Mesendoderm (in vitro differentiated cells): ENCODE measurements at places on chromosomes 1 and 21.

- H3K4me3 ChIP-seq, result no peak overlapping the region
- DNase-seq, result no peak
- H3K36me3 ChIP-seq, result no peaks in the 10 kb centered on the region
- no peaks in the 10 kb centered on the region for H3K27me3 ChIP-seq
- no peak overlapping the region for H3K27ac ChIP-seq
Measured at GRCh38 chr1:85611425-85611824, 30.9 kb downstream of the CCN1 start.

DNA sequence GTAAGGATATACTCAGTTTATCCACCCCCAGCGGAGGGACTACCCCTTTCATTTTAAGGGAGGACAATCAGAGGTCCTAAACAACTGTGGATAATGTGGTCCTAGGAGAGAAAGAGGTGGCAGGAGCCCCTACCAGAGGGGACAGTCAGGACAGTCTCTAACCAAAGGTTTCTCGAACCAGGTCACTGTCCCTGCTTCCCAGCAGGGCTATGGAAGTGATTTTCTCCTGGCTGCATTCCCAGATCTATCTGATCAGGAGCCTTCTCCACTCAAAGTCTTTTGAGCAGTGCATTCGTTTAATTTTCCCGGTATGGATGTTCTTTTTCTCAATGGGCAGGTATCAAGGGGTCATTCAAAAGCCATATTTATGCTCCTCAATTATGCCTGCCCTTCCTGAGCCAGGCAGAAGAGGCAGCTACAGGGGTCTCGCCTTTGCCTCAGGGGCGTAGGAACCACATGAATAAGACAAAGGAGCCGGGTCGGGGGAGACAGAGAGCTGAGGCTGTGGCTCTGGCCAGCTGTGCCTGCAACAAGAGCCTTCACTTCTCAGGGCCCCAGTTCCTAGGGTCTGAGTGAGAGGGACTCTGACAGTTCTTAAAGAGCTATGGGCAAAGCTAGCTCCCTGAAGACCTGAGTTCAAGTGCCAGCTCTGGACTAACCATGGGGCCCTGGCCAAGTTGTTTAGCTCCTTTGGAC lies 62.5 kb upstream of the DMRTB1 start:
- no peak overlapping the region for H3K27ac ChIP-seq
- no peak overlapping the region for H3K4me3 ChIP-seq
- no peaks in the 10 kb centered on the region for H3K36me3 ChIP-seq

- peaks cover 3% of the 10 kb centered on the region for H3K4me1 ChIP-seq
- H3K36me3 ChIP-seq, result no peaks in the 10 kb centered on the region
- no peaks in the 10 kb centered on the region for H3K27me3 ChIP-seq
- no peak overlapping the region for H3K4me3 ChIP-seq
Measured at GRCh38 chr1:219582865-219583264, 30.0 kb downstream of the ZC3H11B start.

DNA sequence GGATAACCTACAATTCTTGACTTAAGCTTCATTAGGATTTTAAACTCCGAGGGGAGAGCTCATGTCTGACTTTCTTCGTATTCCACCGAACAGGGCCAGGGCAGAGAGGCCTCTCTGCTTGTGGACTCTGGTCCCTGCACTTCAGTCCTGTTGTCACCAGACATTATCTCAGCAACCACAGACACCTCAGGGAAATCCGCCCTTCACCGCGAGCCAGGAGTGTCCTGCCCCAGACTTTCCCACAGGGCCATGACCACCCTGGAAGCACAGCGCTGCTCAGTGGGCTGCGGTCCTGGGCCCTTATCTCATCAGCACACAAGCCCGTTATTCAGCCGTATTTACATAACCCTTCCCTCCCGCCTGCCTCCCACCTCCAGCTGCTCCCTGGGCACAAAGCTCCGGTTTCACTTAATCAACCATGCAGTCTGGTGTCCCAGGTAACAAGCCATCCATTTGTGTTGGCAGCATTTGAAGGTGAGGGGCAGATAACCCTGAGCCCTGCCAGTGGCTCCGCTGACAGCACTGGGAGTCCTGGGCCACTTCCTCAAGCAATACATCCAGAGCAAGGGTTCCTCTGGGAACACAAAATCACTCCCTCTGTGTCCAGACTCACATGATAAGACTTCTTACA lies 122.8 kb upstream of the RAB4A start:
- H3K4me1 ChIP-seq, result peaks cover 12% of the 10 kb centered on the region
- H3K27me3 ChIP-seq, result no peaks in the 10 kb centered on the region
- no peak overlapping the region for H3K27ac ChIP-seq
- H3K4me3 ChIP-seq, result no peak overlapping the region

DNA sequence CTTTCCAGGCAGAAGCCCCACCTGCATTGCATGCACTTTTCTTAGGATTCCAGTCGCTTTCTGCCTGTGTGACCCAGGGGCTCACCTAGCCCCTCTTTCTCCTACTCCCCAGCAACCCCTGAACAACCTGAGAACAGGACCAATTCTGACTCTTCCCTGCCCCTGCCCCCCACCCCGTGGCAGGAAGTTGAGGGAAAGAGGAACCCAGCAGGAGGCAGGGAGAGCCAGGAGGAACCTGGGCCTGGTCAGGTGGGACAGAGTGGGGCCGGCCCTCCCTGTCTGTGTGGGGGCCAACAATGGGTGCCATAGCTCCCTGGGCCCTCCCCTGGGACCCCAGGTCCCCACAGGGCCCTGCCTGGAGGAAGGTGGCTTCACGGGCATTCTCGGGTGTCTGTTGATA lies 6.1 kb downstream of the BMP8A start:
- H3K27me3 ChIP-seq, result peaks cover 9% of the 10 kb centered on the region
- no peak for DNase-seq
- no peaks in the 10 kb centered on the region for H3K4me1 ChIP-seq
- H3K36me3 ChIP-seq, result no peaks in the 10 kb centered on the region
- no peak overlapping the region for H3K4me3 ChIP-seq
- H3K27ac ChIP-seq, result no peak overlapping the region

DNA sequence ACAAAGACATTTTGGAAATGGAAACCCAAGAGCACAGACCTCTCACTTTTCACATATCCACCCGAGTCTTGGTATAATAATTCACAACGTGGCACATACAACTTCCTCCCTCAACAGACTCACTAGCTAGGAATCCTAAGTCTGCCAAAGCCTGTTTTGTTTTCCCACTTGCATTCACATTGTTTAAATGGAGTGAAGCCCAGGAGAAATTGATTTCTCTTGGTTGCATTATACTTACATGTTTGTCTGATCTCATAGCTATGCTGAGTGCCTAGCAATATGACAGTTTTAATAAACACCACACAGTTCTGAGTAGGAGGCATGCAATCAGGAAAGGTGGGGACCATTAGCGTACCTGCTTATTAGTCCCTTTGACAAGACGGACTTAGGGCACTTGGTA lies 348.6 kb upstream of the ADGRL4 start:
- no peak for DNase-seq
- no peak overlapping the region for H3K4me3 ChIP-seq
- H3K36me3 ChIP-seq, result no peaks in the 10 kb centered on the region
- H3K4me1 ChIP-seq, result no peaks in the 10 kb centered on the region
- H3K27me3 ChIP-seq, result no peaks in the 10 kb centered on the region
- no peak overlapping the region for H3K27ac ChIP-seq

GRCh38 chr1:220207411-220207810 lies 64.8 kb downstream of the RAB3GAP2 start:
- DNase-seq, result no peak
- H3K4me3 ChIP-seq, result no peak overlapping the region
- no peaks in the 10 kb centered on the region for H3K27me3 ChIP-seq

- H3K4me1 ChIP-seq, result no peaks in the 10 kb centered on the region
- H3K4me3 ChIP-seq, result no peak overlapping the region
- no peak for DNase-seq
Measured at GRCh38 chr1:188463919-188464318, 1635.2 kb downstream of the PLA2G4A start.

GRCh38 chr1:233587958-233588799 lies 25.7 kb upstream of the KCNK1 start:
- no peak overlapping the region for H3K4me3 ChIP-seq
- DNase-seq, result peak; percentile 74
- no peak overlapping the region for H3K27ac ChIP-seq
- no peaks in the 10 kb centered on the region for H3K4me1 ChIP-seq

DNA sequence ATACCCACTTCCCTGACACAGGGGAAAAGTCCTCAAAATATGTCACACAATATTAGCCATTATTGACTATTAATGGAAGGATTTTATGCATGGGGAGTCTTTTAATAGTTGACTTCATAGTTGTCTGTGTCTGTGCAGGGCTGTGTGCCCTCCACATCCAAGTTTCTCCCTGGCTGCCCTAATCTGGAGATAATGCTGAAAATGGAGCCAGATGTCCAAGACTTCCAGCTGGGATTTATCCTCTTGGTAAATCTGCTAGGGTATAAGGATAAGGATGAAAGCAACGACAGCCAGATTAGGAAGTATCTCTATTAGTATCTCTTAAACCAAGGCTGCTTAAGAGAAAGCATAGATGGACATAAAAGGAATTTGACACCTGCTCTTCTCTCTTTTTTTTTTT lies 42.1 kb downstream of the CDK18 start:
- no peaks in the 10 kb centered on the region for H3K4me1 ChIP-seq
- no peak overlapping the region for H3K4me3 ChIP-seq
- H3K27me3 ChIP-seq, result no peaks in the 10 kb centered on the region

- no peaks in the 10 kb centered on the region for H3K4me1 ChIP-seq
- no peak overlapping the region for H3K27ac ChIP-seq
- no peaks in the 10 kb centered on the region for H3K36me3 ChIP-seq
- H3K4me3 ChIP-seq, result no peak overlapping the region
- H3K27me3 ChIP-seq, result no peaks in the 10 kb centered on the region
Measured at GRCh38 chr1:3170561-3171453, 101.8 kb downstream of the PRDM16 start.

DNA sequence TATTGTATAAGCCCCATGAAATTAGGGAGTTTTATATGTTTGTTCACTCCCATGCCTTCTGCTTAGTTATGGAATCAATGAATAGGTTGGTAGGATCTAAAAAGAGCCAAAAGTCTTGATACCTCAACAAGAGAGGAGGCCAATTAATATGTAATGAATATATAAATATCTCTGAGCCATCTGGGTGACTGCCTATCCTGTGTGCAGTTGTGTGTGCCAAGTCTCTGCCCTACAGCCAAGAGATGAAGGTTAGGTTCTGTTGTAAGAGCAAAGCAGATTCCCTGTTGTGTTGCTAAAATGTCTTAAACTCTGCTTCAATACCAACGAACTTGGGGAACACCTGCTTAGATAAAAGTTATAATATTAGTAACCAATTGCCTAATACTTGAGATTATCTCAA lies 61.8 kb upstream of the GORAB start:
- H3K27ac ChIP-seq, result no peak overlapping the region
- no peak overlapping the region for H3K4me3 ChIP-seq
- H3K4me1 ChIP-seq, result no peaks in the 10 kb centered on the region
- H3K27me3 ChIP-seq, result no peaks in the 10 kb centered on the region
- H3K36me3 ChIP-seq, result no peaks in the 10 kb centered on the region

- H3K36me3 ChIP-seq, result no peaks in the 10 kb centered on the region
- H3K4me1 ChIP-seq, result peaks cover 6% of the 10 kb centered on the region
- no peak overlapping the region for H3K4me3 ChIP-seq
- no peaks in the 10 kb centered on the region for H3K27me3 ChIP-seq
- H3K27ac ChIP-seq, result no peak overlapping the region
Measured at GRCh38 chr1:206885341-206886060, 11.7 kb upstream of the IL24 start.

DNA sequence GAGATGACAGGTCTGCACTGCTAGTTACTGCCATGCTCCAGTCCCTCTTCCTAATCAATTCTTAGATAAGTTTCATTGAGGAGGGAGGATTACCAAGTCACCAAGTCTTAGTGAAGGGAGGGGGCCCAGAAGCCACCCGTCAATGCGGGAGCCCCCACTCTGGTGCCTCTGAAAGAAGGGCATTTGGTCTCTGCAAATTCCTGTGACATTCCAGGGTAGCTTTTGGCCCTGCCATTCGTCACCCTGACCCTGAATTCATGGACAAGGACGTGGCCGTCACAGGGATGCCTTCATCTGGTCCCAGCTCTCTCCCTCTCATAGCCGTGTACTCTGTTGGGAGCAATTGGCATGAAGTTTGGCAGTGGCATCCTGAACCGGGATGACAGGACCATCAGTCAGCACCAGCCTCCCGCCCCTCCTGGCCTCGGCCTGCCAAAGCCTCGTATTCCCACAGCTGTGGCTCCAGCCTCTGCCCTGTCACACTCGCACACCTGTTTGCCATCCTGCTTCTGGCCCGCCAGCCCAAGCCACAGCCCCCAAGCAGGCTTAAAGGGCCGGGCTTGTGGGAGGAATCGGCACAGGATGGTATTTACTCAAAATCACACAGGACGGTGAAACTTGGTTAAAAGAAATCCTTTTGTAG lies 150.7 kb downstream of the CLIC6 start:
- no peak overlapping the region for H3K4me3 ChIP-seq
- no peaks in the 10 kb centered on the region for H3K36me3 ChIP-seq
- no peaks in the 10 kb centered on the region for H3K4me1 ChIP-seq
- DNase-seq, result peak; percentile 67
- no peak overlapping the region for H3K27ac ChIP-seq

DNA sequence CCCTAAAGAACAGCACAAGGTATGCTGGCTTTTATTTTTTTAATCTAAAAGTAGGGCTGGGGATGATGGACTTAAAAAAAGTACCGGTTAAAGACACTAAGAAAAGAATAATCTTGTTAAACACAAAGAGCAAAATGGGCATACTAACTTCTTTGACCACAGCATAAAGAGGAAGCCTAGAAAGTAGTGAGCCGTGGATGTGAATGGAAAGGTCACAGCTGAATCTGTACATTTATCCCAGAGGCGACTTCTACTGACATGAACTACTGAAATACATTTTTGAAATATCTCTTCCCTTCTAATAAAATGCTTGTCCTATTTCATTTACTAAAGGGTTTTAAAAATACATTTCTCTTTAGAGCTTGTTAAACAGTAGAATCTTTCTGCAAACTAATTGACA lies 140.7 kb downstream of the SLC45A1 start:
- no peak overlapping the region for H3K4me3 ChIP-seq
- H3K36me3 ChIP-seq, result no peaks in the 10 kb centered on the region
- H3K27me3 ChIP-seq, result no peaks in the 10 kb centered on the region

DNA sequence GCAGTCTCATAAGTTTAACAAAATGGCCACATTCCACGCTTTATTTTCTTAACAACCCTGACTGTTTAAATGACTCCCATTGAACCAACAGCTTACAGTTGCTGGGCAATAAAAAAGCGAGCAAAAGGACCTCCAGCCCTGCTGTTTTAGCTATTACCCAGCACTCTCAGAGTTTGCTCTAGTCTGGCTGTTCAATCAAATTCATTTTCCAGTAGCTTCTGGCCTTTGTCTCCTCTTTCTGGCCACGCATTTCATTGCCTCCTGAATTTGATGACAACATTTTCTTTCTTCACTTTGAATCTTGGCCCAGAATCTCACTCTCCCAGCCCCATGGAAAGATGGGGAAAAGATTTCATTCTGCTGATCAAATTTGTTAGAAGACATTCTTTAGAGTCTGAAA lies 44.1 kb upstream of the DOCK7 start:
- no peaks in the 10 kb centered on the region for H3K36me3 ChIP-seq
- DNase-seq, result no peak
- H3K4me3 ChIP-seq, result no peak overlapping the region
- peaks cover 2% of the 10 kb centered on the region for H3K4me1 ChIP-seq
- no peaks in the 10 kb centered on the region for H3K27me3 ChIP-seq

GRCh38 chr1:37792943-37793686 lies 532 bp upstream of the MANEAL start:
- H3K27ac ChIP-seq, result no peak overlapping the region
- DNase-seq, result no peak
- peaks cover 2% of the 10 kb centered on the region for H3K4me1 ChIP-seq
- H3K36me3 ChIP-seq, result no peaks in the 10 kb centered on the region
- H3K4me3 ChIP-seq, result no peak overlapping the region
